ENCODE measurements at places on chromosomes 4 and X. TPM values are rescaled to one million over a fixed set of nuclear protein-coding genes. Genes with fewer than 3 reads are reported as not detected.

The TCEAL5 gene
- 0.81 TPM for total RNA-seq

The RENBP gene
- total RNA-seq, result 15.3 TPM

The ZDHHC9 gene
- total RNA-seq, result 11.2 TPM

The LRP2BP gene
- 1.6 TPM for total RNA-seq

The TMSB15C gene
- total RNA-seq, result 0.40 TPM

The FAT1 gene
- total RNA-seq, result 88.8 TPM

The USP26 gene
- total RNA-seq, result not detected

The KLB gene
- total RNA-seq, result 0.28 TPM

The STBD1 gene
- total RNA-seq, result 31.9 TPM

The FAM9B gene
- not detected for total RNA-seq

The TMEM150C gene
- 15.8 TPM for total RNA-seq

The ARHGEF38 gene
- not detected for total RNA-seq

The RGS12 gene
- 15.1 TPM for total RNA-seq

The BTK gene
- total RNA-seq, result 3.0 TPM

Measured in right cardiac atrium (tissue), 5 donors.